ENCODE measurements at places on chromosomes 4 and X.
A peak's percentile ranks its signal among the peaks of the same experiment; 100 is the strongest.

DNA sequence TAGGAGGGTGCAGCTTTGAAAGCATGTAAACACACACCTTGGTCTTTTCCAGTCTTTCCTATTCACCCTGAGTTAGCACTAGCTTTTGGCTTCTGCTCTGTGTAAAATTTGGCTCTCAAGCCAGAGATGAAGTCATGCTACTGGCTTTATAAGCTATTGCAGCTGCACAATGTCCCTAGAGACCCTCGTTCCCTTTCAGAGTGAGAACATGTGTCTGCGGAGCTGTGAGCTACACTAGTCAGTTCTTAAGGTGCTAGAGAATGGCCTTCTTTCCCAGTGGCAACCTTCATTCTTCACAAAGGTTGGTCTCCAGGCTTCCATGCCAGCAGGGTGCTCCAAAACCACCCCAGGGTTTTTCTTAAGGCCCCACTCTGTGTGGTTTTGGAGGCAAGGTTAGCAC, 199.1 kb downstream of the SPATA18 start:
- DNase-seq = no peak

DNA sequence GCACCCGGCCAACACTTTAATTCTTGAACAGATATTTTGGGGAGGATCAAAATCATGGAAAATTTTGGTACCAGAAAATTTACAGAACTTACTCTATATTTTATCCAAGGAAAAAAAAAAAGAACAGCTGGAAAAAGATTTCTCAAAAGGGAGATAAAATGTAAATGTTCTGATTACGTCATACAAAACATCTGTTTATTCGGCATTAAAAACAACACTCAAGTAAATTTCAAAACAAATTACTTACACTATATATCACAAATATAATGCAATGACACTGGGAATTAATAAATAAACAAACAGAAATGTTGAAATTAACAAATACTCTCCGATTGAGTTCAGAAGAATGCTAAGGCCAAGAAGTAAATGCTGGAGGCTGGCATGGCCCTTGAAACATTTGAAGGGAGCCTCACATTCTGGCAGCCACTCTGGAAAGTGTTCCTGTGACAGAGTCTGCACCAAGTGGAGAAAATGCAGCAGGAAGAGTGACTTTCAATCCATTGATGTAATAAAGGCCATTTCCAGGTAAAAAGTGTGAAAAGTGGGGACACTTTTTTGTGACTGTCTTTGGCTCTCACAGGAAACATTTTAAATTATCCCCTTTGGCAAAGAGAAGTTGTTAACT, 486.0 kb upstream of the CTSO start:
- DNase-seq = no peak

- no peak for DNase-seq
Observed at GRCh38 chrX:31224381-31225012, 152.7 kb upstream of the FTHL17 start.

DNA sequence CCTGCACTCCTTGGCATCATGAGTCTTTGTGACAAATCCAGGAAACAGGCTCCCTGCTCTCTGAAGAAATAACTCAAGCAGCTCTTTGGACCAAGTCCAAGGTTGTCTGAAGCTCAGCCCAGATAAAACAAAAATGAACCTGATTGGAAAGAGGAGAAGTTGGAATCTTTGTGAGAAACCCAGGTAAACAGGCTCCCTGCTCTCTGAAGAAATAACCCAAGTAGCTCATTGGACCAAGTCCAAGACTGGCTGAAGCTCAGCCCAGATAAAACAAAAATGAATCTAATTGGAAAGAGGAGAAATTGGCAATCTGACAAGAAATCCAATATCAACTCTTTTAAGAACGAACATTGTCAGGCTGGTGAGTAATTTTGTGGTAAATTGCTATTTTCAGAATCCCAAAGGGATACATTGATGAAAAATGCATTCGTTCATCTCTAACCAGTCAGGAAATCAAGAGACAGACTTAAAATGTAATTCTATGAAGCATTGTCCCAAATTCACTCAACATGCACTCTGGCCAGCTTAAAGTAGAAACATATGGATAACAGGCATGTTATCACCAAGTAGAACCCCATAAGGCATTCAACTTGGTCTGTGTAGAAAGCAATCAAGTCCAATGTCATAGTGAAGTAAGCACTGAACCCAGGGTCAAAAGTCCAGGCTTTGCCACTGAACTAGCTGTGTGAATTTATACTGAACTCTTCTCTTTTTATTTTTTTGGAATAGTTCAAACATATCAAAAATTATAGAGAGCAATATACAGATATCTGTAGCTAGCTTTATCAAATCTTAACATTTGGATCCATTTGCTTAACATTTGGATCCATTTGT, 16.8 kb upstream of the NFXL1 start:
- no peak for DNase-seq

GRCh38 chr4:6123976-6124375, 76.4 kb downstream of the JAKMIP1 start:
- DNase-seq = no peak

- DNase-seq = no peak
Observed at GRCh38 chr4:90375081-90375480, 247.9 kb downstream of the CCSER1 start.

GRCh38 chr4:154417373-154417673, 74.3 kb downstream of the DCHS2 start:
- DNase-seq = no peak

DNA sequence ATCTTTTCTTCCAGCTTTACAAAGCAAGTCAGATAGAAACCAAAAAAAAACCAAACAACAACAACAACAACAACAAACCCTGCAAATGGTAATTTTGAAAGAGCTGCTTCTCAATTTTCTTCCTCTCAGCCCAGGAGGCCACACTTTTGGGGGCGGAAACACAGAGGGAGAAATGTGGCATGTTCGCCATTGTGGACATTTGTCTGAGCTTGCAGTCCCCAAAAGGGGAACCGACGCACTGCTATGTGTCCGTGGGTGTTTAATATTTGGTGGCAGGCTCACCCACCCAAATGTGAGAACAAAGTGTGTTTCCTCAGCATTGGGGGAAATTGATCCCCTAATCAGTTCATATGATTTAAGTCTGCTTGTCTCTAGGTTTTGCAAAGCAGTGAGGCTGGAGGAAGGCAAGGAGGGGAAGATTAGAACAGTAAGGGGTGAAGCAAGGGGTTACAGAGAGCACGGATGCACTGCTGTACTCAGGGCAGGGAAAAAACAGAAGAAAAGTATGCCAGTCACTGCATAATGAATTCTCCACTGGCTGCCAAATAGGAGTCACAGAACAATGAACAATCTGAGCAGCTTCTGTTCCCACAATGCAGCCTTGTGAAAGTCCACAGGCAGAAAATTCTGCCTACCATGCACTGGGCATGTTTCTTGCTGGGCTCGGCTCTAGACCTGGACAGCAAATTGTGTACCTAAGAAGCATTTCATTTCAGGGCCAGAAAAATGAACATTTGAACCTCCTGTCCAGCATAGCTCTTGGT, 74.7 kb upstream of the GPM6B start:
- no peak for DNase-seq

DNA sequence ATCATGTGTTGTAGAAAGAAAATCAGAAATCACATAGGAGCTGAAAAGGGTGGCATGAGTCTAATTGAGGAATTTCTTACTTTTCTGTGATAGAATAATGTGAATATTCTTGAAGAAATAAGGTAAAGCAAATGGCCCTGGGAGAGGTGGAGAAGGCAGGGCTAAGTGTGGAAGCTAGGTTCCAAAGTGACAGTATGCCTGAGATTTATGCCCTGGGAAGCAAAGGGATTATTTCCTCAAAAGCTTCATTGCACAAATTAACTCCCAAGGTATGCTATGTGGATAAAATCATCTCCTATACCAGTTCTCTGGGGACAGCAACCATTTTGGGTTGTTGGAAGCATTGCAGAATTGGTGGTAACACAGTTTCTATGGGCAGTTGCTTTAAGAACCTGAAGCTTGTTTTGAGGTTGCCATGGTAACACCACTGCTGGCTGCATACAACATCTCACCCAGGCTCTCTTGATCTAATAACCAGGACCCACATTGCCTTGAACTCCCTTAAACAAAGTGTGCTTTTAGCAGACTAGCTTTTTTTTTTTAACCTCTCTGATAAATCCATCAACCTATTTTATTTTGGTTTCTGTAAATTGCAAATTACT, 21.0 kb downstream of the MAOA start:
- no peak for DNase-seq

DNA sequence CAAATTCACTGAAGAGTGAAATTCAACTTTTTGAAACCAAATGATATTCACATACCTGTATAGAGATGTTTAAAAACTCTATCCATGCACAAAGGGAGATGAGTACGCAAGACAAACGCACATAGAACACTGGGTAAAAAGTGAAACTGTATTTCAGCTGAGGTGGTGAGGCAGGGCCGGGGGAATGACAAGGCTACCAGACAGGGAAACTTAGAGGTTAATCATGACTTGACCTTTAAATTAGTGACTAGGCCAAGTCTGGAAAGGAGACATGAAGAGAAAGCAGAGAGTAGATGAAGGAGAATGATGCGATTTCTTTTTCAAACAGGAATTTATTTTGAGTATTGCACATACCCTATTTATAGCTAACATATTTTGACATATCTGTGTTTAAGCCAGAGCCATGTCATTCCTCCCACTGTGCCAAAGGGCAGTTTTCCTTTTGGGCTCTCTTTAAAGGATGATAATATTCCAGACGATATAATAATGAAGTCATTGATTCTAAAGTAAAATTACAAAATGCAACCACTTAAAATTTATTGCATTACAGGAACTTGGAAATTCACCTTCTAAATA, 49.4 kb downstream of the ARHGEF6 start:
- no peak for DNase-seq

GRCh38 chrX:130136961-130137360, 26.7 kb upstream of the ELF4 start:
- DNase-seq = no peak

- DNase-seq = no peak
Observed at GRCh38 chrX:12972878-12973560, 1.9 kb upstream of the TMSB4X start.

GRCh38 chrX:53082773-53083616, 828 bp downstream of the TSPYL2 start:
- no peak for DNase-seq

GRCh38 chr4:187732524-187732923, 263.0 kb upstream of the ZFP42 start:
- DNase-seq = no peak

GRCh38 chr4:53559021-53559620, 32.2 kb downstream of the LNX1 start:
- no peak for DNase-seq

- no peak for DNase-seq
Observed at GRCh38 chr4:169024762-169025161, 14.7 kb upstream of the CBR4 start.

DNA sequence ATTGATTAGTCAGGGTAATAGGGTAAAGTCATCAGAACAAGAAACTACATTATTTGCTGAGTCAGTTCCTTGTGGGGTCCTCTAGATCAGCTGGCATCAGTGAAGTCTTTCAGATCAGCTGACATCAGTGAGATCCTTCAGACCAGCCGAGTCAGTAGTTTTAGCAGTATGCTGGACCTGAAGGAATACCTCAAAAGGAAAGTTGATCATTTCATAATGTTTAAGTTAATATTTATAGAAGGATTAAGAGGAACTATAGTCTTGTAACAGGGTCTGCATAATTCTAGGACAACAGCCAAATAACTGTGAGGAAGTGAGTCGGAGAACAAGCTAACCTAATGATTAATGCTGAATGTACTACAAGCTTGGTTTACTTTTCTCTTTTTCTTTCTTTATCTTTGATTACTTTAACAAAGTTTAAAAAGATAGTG, 958 bp upstream of the UGT2B7 start:
- no peak for DNase-seq

DNA sequence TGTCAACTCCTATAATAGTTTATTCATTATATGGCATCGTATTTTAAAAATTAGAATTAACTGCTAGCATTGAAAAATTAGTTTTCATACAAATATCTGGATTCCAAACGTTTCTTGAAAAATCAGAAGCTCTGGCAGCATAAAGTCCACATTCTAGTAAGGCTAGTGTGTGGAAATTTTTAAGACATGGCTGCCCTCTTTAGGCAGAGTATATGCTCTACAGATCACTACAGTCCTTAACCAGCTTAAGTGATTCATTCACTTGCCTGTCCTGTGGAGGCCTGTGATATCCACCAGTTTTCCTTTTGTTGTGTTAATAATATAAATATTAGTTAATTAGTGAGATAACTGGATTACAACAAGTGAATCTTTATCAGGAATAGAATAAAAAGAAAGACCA, 287.2 kb downstream of the OPHN1 start:
- DNase-seq = no peak

DNA sequence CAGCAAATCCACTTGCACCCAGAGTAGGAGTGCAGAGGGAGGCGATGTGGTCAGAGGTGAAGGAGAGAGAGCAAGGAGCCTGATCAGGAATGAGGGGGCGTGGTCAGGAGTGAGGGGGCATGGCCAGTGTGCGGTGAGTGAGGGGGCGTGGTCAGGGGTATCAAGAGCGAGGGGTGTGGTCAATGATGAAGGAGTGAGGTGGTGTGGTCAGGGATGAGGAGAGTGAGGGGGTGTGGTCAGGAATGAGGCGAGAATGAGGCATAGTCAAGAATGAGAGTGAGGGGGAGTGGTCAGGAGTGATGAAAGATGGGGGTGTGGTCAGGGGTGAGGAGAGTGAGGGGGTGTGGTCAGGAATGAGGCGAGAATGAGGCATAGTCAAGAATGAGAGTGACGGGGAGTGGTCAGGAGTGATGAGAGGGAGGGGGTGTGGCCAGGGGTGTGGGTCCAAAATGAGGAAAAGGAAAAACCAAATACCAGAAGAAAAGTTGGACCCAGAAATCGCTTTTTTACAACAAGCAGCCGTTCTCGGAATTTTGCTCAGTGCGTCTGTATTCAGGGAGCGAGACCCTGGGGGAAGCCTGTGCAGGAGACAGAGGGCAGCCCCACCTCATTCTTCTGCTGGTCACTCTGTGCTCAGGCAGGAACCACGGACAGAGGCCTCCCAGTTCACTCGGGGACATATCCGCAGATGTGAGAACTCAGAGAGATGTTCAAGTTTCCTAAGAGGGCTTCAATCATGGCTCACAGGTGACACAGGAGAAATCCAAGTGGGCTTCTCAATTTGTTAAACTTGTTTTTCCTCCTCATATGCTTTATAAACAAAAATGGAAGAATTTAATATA, 47.5 kb downstream of the MAGEA1 start:
- no peak for DNase-seq

GRCh38 chr4:118732591-118733330, 47.6 kb downstream of the METTL14 start:
- DNase-seq = peak; percentile 16

- no peak for DNase-seq
Observed at GRCh38 chr4:89906316-89906715, 11.7 kb downstream of the MMRN1 start.

DNA sequence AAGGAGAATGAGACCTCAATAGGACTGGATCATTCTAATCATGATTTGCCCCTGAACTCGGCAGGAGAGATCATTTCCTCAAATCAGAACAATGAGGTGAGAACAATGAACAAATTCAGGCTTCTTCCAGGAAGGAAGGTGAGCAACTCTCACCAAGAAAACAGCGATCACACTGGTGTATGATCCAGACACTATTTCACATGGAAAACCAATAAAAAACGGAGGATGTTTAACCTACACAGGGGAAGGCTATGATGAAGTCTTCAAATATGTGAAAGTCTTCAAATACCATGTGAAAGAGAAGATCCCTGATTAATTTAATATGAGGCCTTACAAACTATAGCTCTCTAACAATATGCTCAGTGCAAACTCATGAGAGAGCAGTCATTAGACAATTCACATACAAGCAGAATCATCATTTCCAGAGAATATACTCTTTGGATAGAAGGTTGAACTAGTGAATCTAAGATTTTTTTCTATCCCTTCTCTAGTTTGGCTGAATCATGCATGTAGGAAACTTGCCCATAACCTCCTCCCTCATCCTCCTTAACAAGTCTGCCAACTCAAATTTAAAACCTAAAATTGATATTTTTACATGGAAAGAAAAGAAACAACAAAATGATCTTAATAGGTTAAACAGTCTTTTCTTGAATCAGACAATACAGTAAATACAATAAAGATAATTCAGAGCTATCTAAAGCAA, 122.5 kb downstream of the ADAMTS3 start:
- DNase-seq = no peak

All from hematopoietic multipotent progenitor cell treated with erythropoietin and hydrocortisone succinate and interleukin-3 and kit ligand, for 17 days (in vitro differentiated cells).